NCI-H460 (cell line): ENCODE measurements at places on chromosomes 1 and 21. TPM values are rescaled to one million over a fixed set of nuclear protein-coding genes. Genes with fewer than 3 reads are reported as not detected.
A peak's percentile ranks its signal among the peaks of the same experiment; 100 is the strongest.

DNA sequence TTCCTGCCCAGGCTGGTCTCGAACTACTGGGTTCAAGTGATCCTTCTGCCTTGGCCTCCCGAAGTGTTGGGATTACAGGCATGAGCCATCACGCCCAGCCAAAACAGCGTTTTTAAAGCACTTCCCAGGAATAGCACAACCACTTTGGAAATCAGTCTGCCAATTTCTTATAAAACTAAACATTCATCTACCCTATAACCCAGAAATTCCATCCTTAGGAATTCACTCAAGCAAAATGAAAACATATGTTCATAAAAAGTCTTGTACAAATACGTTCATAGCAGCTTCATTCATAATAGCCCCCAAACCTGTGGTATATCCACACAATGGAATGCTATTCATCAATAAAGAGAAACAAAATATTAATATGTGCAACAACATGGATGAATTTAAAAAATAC, 36.1 kb downstream of the PHC2 start:
- no peak for DNase-seq

DNA sequence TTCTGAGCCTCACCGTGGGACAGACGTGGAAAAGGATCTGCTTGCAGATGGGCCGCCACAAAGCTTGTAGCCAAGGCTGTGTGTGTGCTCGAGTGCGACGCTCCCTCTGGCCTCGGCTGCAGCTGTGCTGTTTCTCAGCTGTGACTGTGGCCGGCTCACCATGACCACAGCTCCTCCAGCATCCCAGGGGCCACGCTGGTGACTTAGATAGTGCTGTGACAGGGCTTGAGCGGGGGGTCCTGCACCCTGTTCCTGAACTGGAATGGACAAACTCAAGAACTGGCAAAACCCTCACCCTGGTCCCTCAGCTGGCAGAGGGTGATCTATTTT, 17.4 kb upstream of the ACTRT2 start:
- no peak for DNase-seq

DNA sequence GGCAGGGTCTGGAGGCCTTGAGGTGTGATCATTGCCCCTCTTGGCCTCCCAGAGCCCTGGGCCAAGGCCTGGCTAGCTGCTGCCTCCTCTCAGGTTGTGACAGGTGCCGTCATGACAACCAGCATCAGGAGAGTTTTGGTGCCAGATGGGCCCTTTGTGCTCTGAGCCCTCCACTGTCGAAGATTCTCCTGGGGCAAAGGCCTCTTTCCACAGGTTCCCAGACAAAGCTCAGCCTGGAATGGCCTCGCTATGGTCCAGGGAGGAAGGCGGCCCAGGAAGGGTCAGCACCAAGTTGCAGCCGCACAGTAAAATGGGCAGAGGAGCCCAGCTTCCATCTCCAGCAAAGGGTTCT, 78.4 kb downstream of the ALPL start:
- no peak for DNase-seq

Gene OMA1
- 14.4 and 17.5 TPM in 2 replicates for total RNA-seq

DNA sequence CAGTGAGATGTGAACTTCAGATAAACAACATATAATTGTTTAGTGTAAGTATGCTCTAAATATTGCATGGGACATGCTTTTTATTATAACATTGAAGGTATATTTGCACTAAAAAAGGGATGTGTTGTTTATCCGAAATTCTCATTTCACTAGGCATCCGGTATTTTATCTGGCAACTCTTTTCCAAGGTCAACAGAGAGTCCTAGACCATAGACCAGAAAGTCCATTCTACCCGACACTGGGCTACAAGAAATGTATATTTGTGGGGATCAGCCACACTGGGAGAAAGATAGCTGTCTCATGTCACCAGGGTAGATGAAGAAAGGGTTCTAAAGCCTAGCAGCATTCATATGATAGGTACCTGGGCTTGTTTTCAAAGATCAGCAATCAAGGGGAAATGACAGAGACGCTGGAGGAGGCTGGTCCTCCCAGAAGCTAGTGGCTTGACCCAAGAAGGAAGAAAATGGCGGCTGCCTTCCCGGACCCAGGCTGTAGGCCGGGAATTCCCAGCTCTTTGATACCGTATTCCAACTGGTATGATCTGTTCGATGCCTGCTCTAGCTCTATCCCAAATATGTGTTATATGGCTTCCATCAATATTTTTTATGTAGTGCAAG, 161.1 kb upstream of the IRF2BP2 start:
- DNase-seq = no peak

DNA sequence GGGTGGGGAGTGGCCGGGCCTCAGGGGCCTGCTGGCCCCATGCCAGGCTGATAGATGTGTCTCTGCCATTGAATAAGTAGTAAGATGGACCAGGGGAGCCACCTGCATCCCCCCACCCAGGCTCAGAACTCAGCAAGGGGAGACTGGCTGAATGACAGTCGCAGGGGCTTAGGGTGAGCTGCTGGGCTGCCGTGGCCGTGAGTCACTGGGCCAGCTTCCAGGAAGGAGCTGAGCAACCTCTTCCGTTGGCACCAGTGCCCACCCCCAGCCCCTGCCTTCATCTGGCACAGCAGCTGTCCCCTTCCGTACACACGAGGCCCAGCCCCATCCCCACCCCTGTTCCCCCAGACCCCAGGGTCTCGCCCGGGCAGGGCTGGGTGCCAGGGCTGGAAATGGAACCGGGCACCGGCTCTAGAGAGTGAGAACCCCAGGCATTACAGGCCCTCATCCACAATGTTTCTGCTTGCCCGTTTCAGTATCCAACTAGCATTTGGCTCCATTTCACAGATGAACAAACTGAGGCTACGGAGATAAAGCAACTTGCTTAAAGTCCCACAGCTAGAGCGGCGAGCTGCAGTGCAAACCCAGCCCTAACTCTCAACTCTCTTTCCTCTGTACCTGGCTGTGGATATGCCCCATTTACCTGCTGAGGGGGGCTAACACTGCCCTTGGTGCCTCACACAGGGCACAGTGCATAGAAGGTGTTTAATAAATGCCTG, 10.2 kb downstream of the WNT4 start:
- DNase-seq = no peak

DNA sequence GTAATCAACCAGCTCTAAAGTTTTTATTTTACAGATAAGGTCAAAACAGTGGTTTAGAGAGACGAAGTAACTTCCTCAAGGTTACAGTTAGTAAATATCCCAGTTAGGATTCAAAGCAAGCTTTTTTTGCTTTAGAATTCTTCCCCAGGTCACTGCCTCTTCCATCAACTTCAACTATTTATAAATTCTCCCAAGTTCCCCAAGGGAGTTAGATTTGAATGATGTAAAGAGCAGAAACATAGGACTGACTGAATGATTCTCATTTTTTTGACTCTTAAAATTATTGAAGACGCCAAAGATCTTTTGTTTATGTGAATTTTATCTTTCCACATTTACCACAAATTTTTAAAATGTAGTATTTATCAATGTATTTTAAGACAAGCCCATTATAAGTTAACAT, 4.1 kb downstream of the POGZ start:
- DNase-seq = no peak

GRCh38 chr1:176880955-176881595, 283.4 kb downstream of the ASTN1 start:
- peak; percentile 79 for DNase-seq

GRCh38 chr1:77316006-77316405, 34.2 kb downstream of the AK5 start:
- no peak for DNase-seq

Gene CFHR1
- 0.55 and 1.3 TPM in 2 replicates for total RNA-seq

DNA sequence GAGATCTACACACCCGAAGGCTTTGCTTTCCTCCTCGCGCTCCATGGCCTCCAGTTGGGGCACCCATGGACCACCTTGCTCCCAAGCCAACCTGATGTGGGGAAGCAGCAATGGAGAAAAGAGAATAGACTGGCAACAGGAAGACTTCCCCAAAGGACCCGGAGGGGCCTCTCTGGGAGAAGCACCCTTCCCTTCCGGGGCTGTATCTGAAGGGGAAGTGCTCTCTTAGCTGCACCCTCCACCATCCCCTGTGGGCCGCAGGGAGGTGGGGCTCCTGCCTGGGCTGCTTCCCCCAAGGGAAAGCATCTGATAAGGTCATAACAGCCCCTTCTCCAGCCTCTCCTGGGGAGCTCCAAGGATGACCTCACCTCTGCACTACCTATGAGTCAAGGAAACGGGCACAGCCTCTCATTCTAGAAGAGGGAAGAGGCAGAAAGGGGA, 100.2 kb downstream of the RIPK4 start:
- no peak for DNase-seq

GRCh38 chr1:218345673-218346390, 696 bp downstream of the TGFB2 start:
- DNase-seq = peak; percentile 65

Gene KCNA2
- not detected in 2 replicates for total RNA-seq

Gene UBL4B
- not detected in 2 replicates for total RNA-seq

GRCh38 chr1:204094856-204095634, 22.1 kb downstream of the SOX13 start:
- DNase-seq = no peak

Gene KLHDC8A
- not detected in 2 replicates for total RNA-seq

GRCh38 chr1:7515175-7515574, 255.9 kb upstream of the VAMP3 start:
- no peak for DNase-seq

- DNase-seq = no peak
These were observed 101.7 kb downstream of the NAV1 start for GRCh38 chr1:201640624-201641023.

DNA sequence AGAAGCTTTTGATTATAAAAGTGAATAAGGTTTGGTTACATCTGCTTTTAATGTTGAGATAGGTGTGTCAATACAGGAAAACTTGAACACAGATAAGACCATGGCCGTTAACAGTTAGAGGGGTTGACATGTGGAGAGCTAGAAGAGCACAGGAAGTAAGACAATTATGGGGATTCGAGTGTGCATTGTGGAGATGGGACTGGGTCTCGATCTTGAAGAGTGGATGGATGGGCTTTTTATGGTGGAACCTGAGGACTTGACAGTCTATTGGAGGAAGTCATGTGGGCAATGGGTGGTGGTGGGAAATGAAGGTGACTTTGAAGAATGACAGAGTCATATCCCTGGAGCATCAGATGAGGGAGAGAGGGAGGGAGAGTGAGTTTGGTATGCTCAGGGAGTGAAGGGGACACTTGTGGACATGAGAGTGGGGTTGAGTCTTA, 12.1 kb downstream of the DYRK1A start:
- no peak for DNase-seq

- no peak for DNase-seq
These were observed 8.1 kb downstream of the ARV1 start for GRCh38 chr1:230986976-230987375.

DNA sequence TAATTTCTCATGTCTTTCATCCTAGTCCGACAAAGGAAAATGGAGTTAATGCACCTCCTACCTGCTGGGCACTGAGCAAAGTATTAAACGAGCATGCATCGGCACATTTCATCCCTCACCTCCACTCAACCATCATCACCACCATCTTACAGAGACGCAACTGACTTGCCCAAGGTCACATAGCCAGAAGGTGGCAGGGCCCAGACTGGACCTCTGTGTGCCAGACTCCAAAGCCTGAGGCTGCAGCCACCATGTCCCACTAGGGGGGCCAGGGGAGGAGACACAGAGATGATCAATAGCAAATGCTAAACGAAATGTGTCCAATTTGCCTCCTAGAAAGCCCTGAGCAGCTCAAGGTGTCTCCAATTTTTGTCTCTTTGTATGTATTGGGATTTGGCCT, 163.7 kb upstream of the EDN2 start:
- DNase-seq = no peak

DNA sequence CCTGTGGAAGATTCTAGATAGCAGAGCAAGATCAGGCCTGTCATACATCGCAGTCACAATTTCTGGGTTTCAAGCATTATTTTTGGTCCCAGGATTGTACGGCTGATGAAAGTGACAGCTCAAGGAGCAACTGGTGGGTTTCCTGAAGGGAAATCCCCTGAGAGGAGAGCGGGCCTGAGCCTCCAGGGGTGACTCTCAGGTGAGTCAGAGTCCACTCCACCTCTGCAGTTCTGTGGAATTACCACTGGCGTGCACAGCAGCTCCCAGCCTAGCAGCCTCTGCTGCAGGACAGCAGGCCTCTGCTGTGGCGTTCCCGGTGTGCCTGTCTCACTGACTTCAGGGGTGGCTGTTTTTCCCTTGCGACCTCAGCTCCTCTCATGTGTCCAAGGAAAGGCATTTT, 24.4 kb downstream of the SLC66A1 start:
- DNase-seq = no peak

DNA sequence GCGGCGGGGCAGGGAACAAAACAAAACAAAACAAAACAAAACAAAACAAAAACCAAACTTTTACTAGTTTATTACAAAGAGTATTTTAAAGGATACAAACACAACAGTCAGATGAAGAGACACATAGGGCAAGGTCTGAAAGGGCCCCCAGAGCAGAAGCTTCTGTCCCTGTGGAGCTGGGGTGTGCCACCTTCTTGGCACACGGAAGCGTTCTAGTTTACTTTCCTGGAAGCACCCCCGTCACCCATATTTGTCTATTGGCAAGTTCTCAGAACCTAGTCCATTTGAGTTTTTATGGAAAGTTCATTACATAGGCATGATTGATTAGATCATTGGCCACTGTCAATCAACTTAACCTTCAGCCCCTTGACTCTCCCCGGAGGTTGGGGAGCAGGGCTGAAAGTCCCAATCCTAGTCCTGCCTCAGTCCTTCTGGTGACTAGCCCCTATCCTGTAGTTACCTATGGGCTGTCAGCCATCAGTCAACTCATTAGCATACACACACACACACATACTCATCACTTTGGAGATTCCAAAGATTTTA, 380.4 kb downstream of the DPYD start:
- DNase-seq = no peak

Gene OR2L2
- not detected in 2 replicates for total RNA-seq

Gene PHACTR4
- total RNA-seq = 10.9 and 13.0 TPM in 2 replicates

DNA sequence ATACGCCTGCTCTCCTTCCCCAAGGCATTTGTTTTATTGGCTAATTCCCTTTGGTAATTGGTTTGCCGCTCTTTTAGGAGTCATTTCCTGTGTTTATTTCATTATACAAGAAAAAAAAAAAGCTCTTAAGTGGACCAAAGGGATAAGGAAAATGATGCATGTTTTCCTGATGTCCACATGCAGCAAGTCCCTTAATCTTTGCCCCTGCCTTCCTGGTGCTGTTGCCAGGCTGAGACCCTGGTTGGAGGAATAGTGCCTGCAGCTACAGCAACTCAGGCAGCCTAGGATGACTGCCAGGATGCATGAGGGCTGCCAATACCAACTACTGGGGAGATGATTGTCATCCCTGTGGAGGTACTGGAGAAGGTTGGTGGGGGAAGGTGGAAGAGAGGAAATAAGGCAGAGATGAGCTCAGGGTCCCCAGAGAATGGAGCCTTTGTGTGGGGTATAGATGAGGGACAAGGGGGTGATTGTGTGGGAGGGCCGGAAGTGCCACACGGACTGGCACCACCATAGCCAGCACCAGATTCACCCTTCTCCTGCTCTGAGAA, 6.1 kb upstream of the GATAD2B start:
- DNase-seq = no peak

GRCh38 chr21:43829575-43830119, 35.4 kb upstream of the AGPAT3 start:
- DNase-seq = no peak

GRCh38 chr1:173963477-173963876, 46.4 kb upstream of the SERPINC1 start:
- no peak for DNase-seq

- DNase-seq = no peak
These were observed 205.5 kb downstream of the PTBP2 start for GRCh38 chr1:96927125-96927524.

GRCh38 chr1:85240174-85240601, 19.3 kb downstream of the C1orf52 start:
- DNase-seq = no peak
